ENCODE measurements at places on chromosomes 12 and 14. TPM values are rescaled to one million over a fixed set of nuclear protein-coding genes. Genes with fewer than 3 reads are reported as not detected.

The MAP3K9 gene
- total RNA-seq = 8.8 TPM

The GIT2 gene
- total RNA-seq = 46.2 TPM

The EIF2S3B gene
- 0.22 TPM for total RNA-seq

The SRRM4 gene
- total RNA-seq = not detected

The SMCO3 gene
- total RNA-seq = not detected

Data from mucosa of descending colon (tissue), 3 donors.